NCI-H1105 (cell line): ENCODE measurements at places on chromosomes 13 and 19.

- no peak for DNase-seq
Measured at GRCh38 chr19:28217022-28217421, 995.9 kb downstream of the UQCRFS1 start.

GRCh38 chr19:45142726-45143110, 18.1 kb downstream of the NKPD1 start:
- no peak for DNase-seq

- DNase-seq = no peak
Measured at GRCh38 chr19:49746206-49746958, 16.7 kb downstream of the TSKS start.

DNA sequence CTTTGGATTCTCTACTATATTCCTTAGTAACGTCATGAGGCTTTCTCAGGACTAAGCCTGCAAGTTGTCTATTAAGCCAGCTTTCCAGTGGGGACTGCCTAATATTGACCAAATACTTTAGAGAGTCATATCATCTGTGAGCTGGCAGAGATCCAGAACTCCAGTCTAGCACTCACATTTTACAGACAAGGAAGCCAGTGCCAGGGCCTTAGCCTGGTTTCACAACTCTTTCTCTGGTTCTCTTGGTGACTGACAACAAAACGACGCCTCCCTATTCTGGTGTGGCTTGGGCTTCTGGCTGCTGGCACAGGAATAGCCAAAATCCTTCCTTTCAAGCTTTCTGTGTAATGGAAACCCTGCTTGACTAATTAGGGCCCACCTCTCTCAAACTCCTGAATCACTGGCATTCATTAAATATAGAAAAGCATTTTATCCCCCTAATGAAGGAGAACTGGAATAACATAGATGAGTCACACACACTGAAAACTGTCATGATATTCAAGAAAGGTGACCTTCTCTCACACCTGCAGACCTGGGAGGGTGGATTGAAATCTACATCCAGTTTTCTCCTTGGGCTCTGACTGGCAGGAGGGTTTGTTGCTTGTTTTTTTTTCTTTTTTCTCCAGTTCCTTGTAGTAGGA, 75.2 kb upstream of the UBL3 start:
- peak; percentile 52 for DNase-seq

GRCh38 chr19:38862321-38863059, 12.7 kb upstream of the HNRNPL start:
- DNase-seq = peak; percentile 87

GRCh38 chr13:64849196-64849595, 2380.9 kb downstream of the PCDH9 start:
- DNase-seq = no peak

- DNase-seq = no peak
Measured at GRCh38 chr13:28099396-28100149, 803 bp downstream of the FLT3 start.

GRCh38 chr13:108427355-108427754, 157.8 kb downstream of the TNFSF13B start:
- DNase-seq = no peak

DNA sequence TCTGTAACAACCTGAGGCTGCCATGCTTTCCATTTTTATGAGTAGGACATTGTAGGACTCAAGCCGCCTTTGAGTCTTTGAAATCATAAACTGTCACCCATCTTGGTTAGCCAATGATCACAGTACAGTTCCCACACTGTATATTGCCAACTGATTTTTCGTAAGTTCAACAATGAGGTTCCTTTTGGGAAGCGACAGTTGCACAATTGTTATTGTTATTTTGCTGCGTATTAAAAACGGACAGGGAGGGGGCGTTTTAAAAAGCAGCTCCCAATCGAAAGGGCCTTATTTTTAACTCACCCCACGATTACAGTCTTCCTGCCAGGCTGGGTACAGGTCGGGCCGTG, 601 bp downstream of the SLC46A3 start:
- no peak for DNase-seq

GRCh38 chr19:11880598-11880997, 7.0 kb upstream of the ZNF69 start:
- DNase-seq = no peak

GRCh38 chr19:35052599-35053190, 11.2 kb downstream of the HPN start:
- DNase-seq = no peak

GRCh38 chr13:99228737-99229691, 28.4 kb downstream of the UBAC2 start:
- no peak for DNase-seq

- peak; percentile 100 for DNase-seq
Measured at GRCh38 chr19:14529254-14530004, at the start of gene TECR. TECR (plus strand) TSS chr19:14529594; CDS start chr19:14529697, 103 bp downstream.

GRCh38 chr13:101572456-101572855, 120.0 kb downstream of the ITGBL1 start:
- no peak for DNase-seq

GRCh38 chr13:77980592-77980991, 62.0 kb upstream of the EDNRB start:
- no peak for DNase-seq

GRCh38 chr19:41530761-41531301, 45.1 kb upstream of the CEACAM21 start:
- no peak for DNase-seq

GRCh38 chr13:97353927-97354675, 79.9 kb upstream of the RAP2A start:
- no peak for DNase-seq

GRCh38 chr13:22169473-22169872, 498.6 kb downstream of the FGF9 start:
- DNase-seq = no peak

GRCh38 chr13:37109051-37109678, 3.7 kb upstream of the CSNK1A1L start:
- no peak for DNase-seq

DNA sequence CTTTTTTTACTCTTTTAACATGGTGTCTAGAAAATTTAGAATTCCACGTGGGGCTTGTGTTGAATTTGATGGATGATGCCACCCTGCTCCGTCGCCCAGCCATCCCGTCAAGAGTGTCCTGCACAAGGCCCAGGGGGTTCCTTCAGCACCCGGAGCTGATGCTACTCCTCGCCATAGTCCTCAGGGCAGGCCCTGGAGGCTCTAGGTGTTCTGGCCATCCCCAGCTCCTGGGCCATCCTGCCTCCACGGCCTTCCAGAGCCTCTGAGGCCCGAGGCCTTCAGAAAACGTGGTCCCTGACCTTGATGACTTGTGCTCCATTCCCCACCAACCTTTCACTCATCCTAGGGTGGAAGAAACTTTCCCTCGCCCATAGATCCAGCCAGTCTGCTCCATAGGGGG, 3.3 kb downstream of the AKT1S1 start:
- DNase-seq = no peak
